Neural crest cell (in vitro differentiated cells): ENCODE measurements at places on chromosomes 1 and 21. TPM values are rescaled to one million over a fixed set of nuclear protein-coding genes. Genes with fewer than 3 reads are reported as not detected.

DNA sequence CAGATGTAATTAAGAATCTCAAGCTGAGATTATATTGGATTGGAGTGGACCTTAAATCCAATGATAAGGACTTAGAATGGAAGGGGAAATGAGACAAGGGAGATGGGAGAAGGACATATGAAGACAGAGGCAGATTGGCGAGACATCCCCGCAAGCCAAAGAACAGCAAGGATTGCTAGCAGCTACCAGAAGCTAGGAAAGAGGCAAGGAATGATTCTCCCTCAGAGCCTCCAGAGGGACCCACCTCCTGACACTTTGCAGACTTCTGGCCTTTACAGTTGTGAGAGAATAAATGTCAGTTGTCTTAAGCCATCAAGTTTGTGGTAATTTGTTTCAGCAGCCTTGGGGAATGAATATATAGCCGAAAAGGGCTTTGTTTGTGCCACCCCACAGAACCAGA lies 20.7 kb downstream of the METTL13 start:
- DNase-seq: no peak
- no peaks in the 10 kb centered on the region for H3K36me3 ChIP-seq
- H3K27me3 ChIP-seq: no peaks in the 10 kb centered on the region
- H3K27ac ChIP-seq: no peak overlapping the region

Gene SLC45A1
- 2.5 TPM in 2 replicates for total RNA-seq

GRCh38 chr1:202234331-202235002 lies 40.9 kb downstream of the LGR6 start:
- peaks cover 46% of the 10 kb centered on the region for H3K4me1 ChIP-seq
- H3K36me3 ChIP-seq: no peaks in the 10 kb centered on the region
- DNase-seq: no peak
- H3K27ac ChIP-seq: no peak overlapping the region
- no peak overlapping the region for H3K4me3 ChIP-seq

DNA sequence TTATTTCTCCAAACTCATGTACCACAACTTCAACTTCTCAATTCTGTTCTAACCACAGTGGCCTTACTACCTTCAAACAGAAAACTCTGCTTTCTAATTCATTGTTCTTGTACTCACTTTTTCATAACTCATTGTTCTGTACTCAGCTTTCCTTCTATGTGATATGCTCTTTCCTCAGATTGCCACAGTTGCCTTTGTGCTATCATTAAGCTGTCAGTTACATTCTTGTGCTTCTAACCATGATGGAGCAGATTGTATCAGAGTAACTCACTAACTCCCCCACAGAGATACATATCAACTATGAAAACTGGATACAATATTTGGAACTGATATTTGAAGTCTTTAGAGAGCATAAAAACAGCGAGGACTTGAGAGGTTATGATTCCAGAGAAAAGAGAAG lies 1213.7 kb downstream of the KCNT2 start:
- H3K27me3 ChIP-seq: no peaks in the 10 kb centered on the region
- no peak overlapping the region for H3K27ac ChIP-seq
- H3K36me3 ChIP-seq: peaks cover 2% of the 10 kb centered on the region
- peaks cover 8% of the 10 kb centered on the region for H3K4me1 ChIP-seq

Gene GJB3
- total RNA-seq: not detected in 2 replicates

DNA sequence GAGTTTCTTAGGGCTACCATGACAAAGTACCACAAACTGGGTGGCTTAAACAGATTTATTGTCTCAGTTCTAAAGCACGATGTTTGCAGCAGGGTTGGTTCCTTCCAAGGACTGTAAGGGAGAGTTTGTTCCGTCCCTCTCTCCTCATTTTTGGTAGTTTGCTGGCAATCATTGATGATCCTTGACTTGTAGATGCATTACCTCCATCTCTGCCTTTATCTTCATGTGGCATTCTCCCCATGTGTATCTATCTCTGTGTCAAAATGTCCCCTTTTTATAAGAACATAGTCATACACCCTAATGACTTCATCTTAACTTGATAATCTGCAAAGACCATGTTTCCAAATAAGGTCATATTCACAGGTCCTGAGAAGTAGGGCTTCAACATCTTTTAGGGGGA lies 90.2 kb downstream of the LRRC8C start:
- H3K27ac ChIP-seq: no peak overlapping the region
- H3K4me3 ChIP-seq: no peak overlapping the region
